ENCODE measurements at places on chromosomes 7 and 10.

- no peak for DNase-seq
Measured at GRCh38 chr7:101893341-101894082, 76.1 kb downstream of the CUX1 start.

- no peak for DNase-seq
Measured at GRCh38 chr10:61993711-61994401, 92.4 kb downstream of the ARID5B start.

GRCh38 chr7:80450621-80451308 is 61.1 kb downstream of the GNAT3 start:
- DNase-seq, result no peak

DNA sequence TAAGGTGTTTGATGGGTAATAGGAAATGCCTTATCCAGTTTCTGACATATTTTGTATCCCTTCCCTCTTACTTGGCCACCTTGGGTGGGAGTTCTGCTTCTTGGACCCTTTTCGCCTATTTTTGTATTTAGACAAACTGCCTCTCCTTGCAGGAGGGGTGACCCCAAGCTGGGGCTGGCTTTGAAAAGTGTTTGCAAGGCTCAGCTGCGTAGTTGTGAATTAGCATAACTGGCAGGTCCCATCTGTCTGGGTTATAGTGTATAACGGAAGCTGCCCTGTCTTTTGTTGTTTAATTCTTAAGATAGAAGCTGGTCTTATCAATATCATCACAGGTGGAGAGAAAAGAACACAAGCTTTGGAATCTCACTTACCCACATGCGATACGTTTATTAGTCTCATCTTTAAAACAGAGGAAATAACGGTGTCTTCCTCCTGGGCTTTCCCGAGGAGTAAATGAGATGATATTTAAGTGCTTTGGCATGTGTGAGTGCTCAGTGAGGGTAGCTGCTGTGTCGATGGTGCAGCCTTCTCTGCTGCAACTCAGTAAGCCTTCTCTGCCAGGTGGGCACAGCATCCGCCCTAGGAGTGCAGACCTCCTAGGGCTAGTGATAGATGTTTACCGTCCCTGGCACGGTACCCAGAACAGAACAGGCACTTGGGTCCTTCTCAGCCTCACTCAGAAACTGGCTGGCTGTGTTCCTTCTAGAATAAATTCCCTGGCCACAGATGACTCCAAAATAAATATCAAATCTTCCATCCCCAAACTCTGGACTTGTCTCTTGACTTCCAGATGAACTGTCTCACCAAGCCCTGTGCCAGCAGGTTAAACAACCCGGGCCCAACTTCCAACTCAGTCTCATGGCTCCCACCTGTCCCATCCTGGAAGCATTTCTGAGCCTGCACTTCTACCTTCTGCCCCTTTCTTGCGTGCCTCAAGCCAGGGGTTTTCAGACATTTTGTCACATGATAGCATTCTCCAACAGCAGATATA is 227.3 kb downstream of the GFRA1 start:
- DNase-seq, result no peak

DNA sequence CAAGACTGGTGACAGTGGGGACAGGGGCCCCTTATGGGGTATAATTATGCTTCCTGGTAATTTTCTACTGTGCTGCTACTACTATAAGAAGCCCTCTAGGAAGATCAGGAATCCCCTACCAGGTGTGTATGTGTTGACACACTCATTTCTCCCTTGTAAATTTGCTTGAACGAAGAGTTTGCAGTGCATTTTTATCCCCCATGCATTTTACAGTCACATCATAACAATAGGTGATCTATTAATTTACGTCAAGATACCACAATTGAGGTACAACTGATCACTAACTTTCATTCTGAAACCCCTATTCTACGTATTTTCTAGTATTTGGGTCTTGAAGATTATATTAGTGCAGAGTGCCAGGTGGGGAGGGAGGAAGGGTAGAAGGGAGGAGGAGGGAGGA is 252.2 kb downstream of the NSUN6 start:
- no peak for DNase-seq

GRCh38 chr7:4282434-4283223 is 399.5 kb upstream of the FOXK1 start:
- DNase-seq, result no peak

DNA sequence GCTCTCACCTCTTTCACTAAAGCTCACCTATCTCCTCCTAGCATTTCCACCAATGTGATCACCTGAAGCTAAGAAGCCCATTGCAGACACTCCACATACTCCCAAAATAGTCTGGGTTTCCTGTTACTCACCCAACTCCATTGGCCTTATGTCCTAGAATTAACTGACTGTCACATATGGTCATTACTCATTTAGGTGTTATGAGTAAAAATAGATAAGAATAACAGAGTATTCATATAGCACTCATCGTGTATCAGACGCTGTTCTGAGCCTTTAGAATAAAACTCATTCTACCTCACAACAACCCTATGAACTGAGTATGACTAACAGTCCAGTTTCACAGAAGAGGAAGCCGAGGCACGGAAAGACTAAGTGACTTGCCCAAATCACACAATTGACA is 174.2 kb upstream of the NPVF start:
- DNase-seq, result no peak

GRCh38 chr10:67107670-67108069 is 181.8 kb downstream of the LRRTM3 start:
- no peak for DNase-seq

DNA sequence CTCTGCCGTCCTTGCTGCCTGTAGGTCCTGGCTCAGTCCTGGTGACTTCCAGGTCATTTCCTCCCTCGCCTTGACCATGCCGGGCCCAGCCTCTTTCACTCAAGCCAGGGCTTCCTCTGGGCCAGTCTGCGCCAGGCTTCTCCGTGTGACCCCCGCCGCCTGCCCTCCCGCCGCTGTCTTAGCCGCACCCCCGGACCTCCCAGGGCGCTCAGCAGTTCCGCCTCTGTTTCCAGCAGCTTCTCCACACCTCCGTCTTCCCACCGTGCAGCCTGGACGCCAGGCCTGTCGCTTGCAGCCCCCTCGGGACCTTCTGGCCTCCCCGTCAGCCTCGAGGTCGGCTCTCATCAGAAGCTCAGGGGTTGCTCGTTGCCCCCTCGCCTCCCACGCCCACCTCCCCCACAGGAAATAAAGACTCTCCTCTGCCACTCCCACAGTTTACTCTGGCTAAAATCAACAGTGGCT is 123.0 kb upstream of the FZD8 start:
- DNase-seq, result no peak
